ENCODE measurements at places on chromosomes 12 and 14.

DNA sequence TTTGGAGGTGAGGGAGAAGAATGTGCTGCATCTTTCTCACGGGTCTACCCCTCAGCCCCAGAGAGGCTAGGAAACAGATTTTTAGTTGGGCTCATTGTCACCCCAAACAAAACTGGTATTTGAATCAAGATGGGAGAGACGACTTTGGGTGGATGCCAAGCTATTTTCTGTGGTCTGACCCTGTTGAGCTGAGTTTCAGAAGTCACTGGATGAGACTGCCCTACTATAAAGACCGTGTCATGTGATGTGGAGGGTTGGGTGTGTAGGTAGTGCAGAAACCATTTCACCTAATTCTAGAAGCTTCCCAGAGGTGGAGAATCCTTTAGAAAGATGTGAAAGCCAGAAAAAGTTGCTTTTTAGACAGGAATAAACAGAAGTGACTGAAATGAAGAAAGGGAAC, 60.2 kb downstream of the IFT43 start:
- DNase-seq = no peak

DNA sequence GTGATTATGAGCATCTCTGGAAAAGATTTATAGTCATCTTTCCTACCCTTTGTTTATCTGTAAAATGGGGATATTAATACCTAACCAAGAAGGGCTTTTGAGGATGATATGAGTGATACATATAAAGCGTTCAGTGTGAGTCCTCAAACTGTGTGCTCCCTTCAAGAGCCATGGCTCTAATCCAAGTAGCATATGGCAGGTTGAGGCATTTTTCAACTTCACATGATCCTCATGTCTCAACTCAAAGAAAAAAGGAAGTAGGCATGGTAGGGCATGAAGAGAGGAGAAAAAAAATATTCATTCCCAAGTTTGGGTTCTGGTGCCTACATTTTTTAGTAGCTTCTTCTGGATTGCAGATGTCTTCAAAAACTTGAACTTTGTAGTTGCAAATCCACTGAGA, 286.3 kb upstream of the ATP2B1 start:
- no peak for DNase-seq

DNA sequence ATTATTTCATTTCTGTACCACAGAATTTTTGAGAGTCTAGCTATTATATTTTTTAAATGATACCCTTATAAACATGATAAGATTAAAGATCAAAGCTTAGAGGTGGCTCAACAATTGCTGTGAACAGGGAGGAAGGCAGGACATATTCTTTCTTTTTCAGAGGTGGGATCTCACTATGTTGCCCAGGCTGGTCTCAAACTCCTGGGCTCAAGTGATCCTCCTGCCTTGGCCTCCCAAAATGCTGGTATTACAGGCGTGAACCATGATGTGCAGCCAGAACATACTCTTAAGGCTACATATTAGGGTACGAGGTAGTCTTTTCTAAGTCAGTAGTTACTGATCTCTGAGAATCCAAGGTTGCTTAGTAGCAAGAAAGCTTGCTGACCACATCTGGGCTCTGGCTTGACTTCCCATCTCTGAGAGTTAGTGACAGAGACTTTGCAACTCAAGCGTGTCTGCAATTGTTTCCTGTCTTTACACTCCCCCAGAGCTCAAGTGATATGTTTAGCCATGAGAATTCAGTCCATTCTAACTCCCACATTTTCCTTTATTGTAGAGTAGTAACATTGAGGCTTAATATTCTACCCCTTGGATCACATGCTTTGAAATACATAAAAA, 8.6 kb downstream of the RAB5B start:
- DNase-seq = no peak

GRCh38 chr12:68007466-68007865, 18.2 kb downstream of the IFNG-AS1 start:
- no peak for DNase-seq

GRCh38 chr14:84792722-84793410, 737.1 kb upstream of the FLRT2 start:
- DNase-seq = no peak

- no peak for DNase-seq
These were observed 338.6 kb downstream of the MED13L start for GRCh38 chr12:115938794-115939377.

DNA sequence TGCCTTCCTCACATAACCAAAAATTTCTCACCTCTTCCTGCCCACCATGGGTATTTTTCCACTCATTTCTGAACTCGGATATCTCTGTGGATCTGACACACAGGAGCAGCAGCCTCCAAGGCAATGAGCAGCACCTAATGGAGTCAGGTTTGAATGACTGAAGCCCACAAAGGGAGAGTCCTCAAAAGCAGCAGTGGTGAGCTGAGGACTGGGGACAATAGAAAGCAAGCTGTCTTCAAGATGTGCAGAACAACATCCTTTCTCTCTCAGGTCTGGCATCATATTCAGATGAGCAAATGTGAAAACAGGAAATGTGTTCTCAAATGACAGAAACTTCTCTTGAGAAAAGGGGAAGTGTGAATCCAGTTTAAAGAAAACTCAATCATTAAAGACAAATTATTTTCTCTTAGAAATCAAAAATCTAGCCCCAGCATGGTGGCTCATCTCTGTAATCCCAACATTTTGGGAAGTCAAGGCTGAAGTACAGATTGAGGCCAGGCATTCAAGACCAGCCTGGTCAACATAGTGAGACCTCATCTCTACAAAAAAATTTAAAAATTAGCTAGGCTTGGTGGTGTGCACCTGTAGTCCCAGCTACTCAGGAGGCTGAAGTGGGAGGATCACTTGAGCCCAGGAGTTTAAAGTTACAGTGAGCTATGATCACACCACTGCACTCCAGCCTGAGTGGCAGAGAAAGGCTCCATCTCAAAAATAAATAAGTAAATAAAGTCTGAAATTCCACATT, 54.2 kb downstream of the C12orf42 start:
- no peak for DNase-seq

- peak; percentile 23 for DNase-seq
These were observed 318.2 kb downstream of the BCL11B start for GRCh38 chr14:98953551-98954348.

GRCh38 chr12:128467882-128468281, 200.9 kb downstream of the TMEM132C start:
- no peak for DNase-seq

DNA sequence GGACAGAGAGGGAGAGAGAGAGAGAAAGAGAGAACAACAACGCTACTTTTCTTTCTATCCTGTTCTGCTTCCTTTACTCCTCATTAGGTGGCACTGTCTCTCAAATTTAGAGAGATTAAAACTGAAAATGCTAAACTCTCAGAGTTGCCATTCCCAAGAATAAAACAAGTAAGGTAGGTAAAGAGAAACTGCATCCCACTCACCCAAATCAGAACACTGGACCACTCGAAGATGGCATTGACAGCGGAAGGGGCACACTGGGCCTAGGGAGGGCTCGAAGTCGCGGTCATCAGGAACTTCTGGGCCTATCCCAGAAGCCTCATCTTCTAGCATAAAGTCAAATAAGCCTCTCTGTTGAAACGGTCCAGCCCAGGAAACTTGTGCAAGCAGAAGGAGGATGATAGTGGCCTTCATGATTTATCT, 4.5 kb downstream of the DCN start:
- DNase-seq = no peak

Measured in thyroid gland (tissue), 4 donors.